ENCODE measurements at places on chromosomes 3 and 15.

DNA sequence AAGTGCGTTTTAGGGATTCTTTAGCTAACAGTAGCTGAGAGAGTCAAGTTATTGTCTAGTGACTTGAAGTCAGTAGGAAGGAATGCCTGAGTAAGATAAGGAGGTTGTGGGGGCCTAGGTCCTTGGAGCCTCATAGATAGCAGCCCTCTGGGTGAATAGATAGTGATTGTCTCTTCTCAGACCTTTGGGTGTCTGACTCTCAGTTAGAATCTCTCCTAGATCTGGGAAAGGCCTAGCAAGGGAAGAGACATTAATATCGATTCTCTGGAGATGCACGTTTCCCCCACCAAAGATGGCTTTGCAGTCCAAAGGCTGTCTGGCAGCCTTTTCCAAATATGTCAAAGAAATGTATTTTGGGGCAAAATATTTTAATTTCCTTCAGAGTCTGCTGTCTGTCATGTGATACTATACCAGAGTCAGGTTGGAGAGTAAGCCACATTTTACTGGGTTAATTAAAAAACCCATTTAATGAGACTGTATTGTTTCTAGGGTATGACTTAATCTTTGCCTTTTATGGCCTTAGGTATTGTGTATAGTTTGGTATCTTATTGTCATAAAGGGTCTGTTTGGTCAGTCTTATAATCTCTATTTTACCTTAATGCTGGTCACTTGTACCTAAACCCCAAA lies 92.2 kb downstream of the ST6GAL1 start:
- no peak for DNase-seq

- DNase-seq = no peak
Observed at GRCh38 chr3:57985176-57985983, 22.8 kb upstream of the FLNB start.

GRCh38 chr3:536417-536813 lies 339.9 kb downstream of the CHL1 start:
- DNase-seq = no peak

DNA sequence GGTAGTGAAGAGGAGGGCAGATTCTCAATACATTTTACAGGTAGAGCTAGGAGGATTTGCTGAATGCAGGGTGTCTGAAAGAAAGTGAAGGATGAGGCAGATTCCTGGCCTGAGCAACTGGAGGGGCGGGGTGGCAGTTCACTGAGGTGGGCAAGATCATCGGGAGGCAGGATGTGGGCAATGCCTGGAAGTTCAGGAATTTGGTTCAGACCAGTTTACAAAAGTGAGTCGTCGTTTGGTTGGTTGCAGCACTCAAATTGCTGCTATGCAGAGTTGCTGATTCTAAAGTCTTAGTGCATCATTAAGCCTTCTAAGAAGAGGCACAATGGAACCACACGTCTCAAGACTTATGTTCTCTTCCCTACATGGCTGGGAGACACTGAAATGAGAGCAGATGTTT lies 134.0 kb downstream of the MFSD1 start:
- DNase-seq = no peak

DNA sequence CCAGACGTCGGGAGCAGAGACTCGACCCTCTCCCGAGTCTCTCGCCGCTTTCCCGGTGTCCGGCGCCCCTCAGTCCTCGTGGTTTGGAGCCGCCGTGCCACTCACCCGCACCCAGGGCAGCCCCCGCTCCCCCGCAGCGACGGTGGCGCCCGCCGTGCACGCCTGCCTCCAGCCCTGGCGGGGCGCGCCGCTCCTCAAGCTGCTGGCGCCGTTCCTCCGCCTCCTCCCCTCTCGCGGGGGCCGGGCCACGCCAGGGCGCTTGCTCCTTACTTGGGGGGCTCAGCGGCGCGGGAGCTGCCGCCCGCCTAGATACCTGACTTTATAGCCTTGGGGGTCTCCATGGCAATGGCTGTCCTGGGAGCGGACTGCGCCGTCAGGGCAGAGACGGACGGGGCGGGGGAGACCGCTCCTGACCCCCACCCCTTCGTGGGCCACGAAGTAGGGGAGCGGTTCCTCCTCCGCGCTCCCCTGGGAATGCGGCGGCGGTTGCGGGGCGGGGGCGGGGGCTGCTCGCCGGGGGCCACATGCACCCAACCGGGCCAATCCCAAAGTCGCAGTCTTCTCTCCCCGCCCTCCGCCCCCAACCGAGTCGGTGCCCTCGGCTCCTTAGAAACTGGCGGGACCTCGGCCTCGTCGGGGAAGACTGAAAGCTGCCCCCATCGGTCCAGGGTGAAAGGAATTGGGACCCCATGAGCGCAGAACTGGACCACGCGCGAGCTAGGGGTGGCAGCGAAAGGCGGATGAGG lies at the start of gene ANKRD63:
ANKRD63 (minus strand) TSS at position 196 of the 746 bp plus-strand sequence. CDS start 478 bp downstream, outside the sequence.
- DNase-seq = no peak

Measured in cortex of kidney (tissue), 1 donor.